ENCODE measurements at places on chromosomes 16 and 17.
A peak's percentile ranks its signal among the peaks of the same experiment; 100 is the strongest.

DNA sequence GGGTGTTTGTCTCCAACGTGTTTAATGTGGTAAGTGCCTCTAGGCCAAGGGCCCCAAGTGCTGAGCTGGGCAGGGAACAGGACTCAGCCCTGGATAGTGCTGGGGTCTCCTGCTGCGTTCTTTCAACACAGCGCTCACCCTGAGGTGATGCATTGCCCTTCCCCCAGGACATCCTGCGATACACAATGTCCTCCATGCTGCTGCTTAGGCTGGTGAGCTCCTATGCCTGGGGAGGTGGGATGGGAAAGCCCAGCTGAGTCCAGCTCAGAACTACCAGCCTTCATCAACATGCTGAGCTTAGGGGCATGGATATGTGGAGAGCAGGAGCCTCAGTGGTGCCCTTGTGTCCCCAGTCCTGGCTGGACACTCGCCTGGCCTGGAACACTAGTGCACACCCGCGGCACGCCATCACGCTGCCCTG, 563 bp downstream of the ZACN start:
- no peak for DNase-seq

- no peak for DNase-seq
These were observed 5.2 kb downstream of the C16orf95 start for GRCh38 chr16:87312008-87312407.

GRCh38 chr17:15945527-15946191, 729 bp downstream of the ADORA2B start:
- DNase-seq, result peak; percentile 16

DNA sequence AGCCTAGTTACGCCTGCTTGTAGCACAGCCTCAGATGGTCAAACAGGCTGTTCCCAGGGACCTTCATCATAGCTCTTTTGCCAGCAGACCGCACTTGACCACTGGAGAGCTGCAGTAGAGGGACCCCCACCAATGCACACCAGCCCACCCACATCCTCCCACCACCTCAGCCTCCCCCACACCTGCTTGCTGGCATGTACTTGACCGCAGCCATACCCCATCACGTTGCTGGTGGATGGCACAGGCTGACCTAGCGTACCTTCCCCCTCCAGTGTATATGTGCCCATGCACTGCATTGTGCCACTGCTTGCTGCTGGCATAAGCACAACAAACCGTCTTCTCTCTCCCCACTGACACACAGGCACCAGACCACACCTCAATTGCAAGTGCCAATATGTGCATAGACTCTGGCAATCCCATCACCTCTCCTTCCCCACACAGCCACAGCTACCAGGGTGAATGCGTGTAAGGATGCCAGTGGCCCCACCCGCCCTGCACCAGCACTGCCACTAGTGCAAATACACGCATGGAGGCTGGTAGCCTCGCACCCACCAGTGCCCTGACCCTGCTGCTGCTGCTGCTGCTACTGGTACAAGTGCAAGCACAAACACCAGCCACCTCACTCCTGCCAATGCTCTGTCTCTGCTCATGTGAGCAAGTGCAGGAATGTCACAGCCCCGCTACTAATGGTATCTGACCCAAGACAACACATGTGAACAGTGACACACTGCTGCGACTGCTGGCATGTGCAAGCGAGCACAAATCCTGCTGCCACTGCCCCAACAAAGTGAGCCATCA, 1377.6 kb downstream of the CDH11 start:
- DNase-seq, result no peak

DNA sequence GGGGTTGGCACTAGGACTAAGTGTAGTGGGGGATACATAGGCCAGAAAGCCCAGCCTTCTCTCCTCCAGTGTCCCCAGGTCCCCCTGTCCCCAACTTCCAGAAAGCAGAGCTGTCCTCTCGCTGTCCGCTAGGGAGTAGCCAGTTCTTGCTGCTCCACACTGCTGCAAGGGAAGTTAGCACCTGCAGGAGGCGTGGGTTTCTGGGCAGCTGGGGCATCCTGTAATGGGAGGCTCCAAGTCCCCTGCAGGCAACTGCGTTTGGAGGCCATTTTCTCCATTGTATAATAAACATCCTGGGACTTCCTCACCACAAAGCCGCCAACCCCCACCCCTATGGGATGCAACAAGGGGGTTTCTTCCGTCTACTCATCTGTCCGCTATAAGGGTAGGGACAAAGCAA, 1.7 kb downstream of the RPRML start:
- DNase-seq, result no peak

DNA sequence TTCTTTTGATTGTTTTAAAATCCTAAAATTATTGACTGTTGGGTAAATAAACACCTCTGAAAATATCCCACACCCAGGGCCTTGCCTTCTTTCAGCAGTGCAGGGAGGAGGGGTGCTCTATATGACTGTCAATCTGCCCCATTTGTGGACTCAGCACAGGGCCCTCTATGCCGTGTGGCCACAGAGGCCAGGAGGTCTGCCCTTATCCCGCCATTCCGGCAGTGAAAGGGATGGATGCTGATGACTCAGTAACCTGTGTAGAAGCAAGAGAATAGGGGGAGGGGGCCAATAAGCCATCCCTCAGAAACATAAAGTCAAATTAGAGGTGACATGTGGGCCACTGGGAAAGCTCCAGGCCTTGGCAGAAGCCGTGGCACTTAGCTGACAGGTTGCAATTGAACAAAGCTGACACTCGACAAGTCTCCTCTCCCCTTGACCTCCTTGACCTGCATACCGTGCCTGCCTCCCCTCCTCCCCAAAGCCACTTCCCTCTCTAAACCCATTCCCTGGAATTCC, 281.4 kb upstream of the DYNLRB2 start:
- no peak for DNase-seq

- DNase-seq, result no peak
These were observed 1.7 kb downstream of the SLC22A31 start for GRCh38 chr16:89198417-89199240.

- DNase-seq, result no peak
These were observed 12.1 kb upstream of the HYDIN start for GRCh38 chr16:71242601-71243000.

DNA sequence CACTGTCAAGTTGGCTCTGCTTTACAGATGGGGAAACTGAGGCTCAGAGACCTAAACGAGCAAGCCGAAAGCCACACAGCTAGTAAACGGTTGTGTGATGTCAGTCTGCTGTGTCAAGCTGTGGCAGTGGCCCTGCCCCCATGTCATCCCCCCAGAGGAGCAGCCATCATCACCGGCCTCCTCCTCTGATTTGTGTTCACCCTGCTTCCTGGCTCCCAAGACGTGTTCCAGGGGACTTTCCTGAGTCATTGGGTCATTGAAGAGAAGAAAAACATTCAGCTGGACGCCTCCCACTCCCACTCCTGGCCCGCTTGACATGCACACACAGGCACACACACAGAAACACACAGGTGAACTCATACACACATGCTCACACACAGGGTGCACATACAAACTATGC, 54.0 kb upstream of the CIBAR2 start:
- DNase-seq, result no peak

DNA sequence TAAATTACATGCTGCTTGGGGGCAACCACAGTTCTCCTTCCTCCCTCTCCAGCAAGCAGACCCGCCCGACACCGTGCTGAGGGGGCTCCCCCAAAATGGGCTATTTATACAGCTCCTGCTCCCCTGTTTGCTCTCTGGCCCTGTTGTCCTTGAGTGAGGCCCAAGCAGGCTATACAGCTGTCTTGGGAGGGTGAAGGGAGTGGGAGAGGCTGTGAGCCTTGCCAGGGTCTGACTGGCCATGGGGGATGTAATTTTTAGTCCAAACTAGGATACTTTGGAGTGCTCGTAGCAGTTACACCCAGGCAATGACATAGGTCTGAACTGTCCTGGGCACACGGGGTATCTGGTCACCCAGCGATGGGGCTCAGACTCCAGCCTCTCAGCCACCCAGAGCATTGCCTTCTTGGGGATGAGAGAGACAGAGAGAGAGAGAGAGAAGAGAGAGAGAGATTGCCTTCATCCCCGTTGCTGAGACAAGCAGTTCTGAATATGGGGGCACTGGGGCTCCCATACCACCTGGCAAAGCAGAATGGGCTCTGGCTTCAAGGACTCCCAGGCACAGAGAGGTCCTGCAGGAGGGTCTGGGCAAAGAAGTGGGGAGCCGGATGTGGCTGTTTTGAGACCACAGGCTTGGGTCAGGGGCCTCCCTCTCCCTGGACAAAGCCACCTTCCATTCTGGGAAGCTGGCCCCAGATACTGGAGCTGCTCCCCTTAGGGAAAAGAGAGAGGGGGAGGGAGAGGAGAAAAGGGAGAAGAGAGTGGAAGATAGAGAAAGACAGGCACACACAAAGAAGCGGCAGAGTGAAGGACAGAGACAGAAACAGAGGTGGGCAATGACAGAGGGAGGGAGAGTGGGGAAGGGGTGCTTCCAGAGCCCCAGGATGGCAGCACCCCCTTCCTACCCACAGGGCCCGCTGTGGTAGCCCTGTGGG, 10.7 kb upstream of the TMEM92 start:
- DNase-seq, result no peak

All from stimulated activated effector memory CD8-positive, alpha-beta T cell treated with anti-CD3 and anti-CD28 coated beads, Interleukin-12 subunit alpha, Interleukin-12 subunit beta, amount 100 ng/mL, for 72 hours (primary cell).